ENCODE measurements at places on chromosomes 2 and 18.

- no peak overlapping the region for H3K27ac ChIP-seq
- H3K4me1 ChIP-seq = peaks cover 5% of the 10 kb centered on the region
- H3K4me3 ChIP-seq = no peak overlapping the region
- no peaks in the 10 kb centered on the region for H3K27me3 ChIP-seq
- no peak for DNase-seq
Observed at GRCh38 chr2:65081232-65081685, 25.0 kb downstream of the CEP68 start.

GRCh38 chr2:67076239-67076624 lies 320.9 kb upstream of the ETAA1 start:
- no peak overlapping the region for H3K27ac ChIP-seq
- no peak for DNase-seq
- H3K4me1 ChIP-seq = no peaks in the 10 kb centered on the region
- H3K36me3 ChIP-seq = no peaks in the 10 kb centered on the region
- H3K27me3 ChIP-seq = no peaks in the 10 kb centered on the region
- H3K4me3 ChIP-seq = no peak overlapping the region

DNA sequence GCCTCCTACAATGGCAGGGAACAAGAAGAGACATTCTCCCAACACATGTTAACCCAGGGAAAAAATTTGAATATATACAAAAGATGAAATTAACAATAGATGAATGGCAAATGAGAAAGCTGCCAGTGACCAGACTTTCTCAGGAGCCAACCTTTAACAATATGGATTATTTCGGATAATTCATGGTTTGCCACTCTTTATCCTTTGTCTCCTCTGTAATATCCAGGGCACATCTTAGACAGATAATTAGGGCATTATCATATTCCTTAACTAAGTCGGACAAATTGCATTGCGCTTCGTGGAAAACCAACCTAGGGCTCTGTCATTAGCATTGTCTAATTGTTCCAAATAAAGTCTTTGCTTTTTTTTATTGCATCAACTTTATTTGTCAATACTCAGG lies 97.3 kb downstream of the CDCA7 start:
- H3K36me3 ChIP-seq = no peaks in the 10 kb centered on the region
- H3K4me3 ChIP-seq = no peak overlapping the region
- DNase-seq = no peak
- H3K27ac ChIP-seq = no peak overlapping the region
- H3K4me1 ChIP-seq = peaks cover 17% of the 10 kb centered on the region

DNA sequence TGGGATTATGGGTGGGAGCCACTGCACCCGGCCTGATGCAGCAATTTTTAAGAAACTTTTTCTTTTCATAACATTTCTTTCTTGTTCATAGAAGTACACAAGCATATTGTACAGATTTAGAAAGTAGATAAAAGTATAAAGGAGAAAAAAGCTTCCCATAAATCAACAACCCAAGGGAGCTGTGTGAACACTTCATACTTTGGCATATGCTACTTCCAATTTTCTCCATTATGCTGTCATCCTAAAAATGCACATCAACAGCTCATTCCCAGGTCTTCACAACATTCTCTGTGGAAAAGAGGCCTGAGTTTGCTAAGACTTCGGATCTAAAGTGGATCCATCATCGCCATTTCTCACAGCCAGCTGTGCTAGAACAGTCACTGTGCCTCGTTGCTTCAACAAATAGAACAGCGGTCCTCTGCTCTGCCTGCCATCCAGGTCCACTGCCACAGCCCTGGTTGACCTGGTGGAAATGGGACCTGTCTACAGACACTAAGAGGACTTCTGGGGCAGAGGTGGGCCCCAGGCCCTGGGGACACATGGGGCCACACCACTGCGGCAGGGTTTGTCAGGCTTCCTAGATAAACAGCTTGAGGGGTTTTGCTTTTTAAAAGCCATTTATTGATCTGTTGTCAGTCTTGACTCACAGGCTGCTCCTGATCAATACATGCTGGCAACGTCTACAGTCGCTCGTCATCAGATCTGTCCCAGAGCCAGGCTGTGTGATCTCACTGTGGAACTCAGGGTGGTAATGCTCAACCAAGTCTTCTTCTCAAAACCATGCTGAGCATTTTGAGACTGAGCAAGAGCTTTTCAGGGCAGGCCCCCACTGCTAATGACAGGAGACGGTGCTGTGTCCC lies 72.7 kb upstream of the MGAT4A start:
- no peaks in the 10 kb centered on the region for H3K27me3 ChIP-seq
- no peak for DNase-seq
- no peak overlapping the region for H3K4me3 ChIP-seq
- H3K27ac ChIP-seq = no peak overlapping the region
- H3K4me1 ChIP-seq = peaks cover 15% of the 10 kb centered on the region

DNA sequence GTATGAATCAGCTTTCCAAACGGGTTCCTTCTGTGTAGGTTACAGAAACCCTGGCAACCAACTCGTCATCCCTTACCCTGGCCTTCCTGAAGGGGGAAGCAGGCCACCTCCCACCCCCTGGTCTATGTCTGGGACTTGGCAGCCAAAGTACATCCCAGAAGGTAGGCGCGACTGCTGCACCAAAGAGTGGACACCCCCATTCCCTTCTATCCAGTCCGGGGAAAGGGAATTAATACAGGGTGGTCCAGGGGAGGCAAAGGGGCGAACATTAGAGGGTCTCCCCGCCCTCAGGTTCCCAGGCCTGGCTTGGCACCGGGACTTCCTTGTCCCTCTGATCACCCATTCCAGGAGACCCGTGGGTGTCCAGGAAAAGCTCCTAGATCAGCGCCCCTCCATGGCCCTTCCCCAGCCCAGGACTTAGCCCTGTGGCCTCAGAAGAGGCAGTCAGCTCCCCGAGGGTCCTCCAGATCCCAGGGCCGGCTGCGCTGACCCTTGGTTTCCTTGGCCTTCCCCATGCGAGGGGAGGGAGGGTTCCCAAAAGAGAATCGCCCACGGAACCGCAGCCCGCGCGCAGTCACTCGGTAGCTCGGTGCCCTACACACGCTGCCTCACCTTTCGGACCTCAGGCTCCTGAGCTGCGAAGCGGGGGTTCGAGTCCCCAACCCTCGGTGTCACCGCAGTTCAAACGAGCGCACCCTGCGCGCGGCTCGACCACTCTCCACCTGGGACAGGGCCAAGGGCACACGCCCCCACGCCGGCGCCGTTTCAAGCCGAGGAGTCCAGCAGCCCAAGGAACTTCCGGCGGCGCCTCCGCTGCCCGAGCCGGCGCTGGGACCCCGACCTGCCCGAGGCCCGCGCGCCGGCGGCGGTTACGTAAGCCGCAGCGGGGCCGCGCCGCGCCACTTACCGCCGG lies at the start of gene PER2:
Gene PER2 (minus strand): TSS at position 874 of the 913 bp plus-strand sequence. CDS start 10,674 bp downstream, outside the sequence.
- H3K4me3 ChIP-seq = peak within 1 kb of the TSS; percentile 90
- peaks cover 41% of the 10 kb centered on the region for H3K4me1 ChIP-seq
- no peaks in the 10 kb centered on the region for H3K36me3 ChIP-seq
- peak; percentile 55 for DNase-seq
- peak within 1 kb of the TSS; percentile 97 for H3K27ac ChIP-seq

GRCh38 chr2:65608916-65609315 lies 176.5 kb upstream of the SPRED2 start:
- DNase-seq = no peak
- H3K27ac ChIP-seq = no peak overlapping the region
- no peak overlapping the region for H3K4me3 ChIP-seq
- H3K4me1 ChIP-seq = peaks cover 25% of the 10 kb centered on the region
- H3K36me3 ChIP-seq = no peaks in the 10 kb centered on the region

DNA sequence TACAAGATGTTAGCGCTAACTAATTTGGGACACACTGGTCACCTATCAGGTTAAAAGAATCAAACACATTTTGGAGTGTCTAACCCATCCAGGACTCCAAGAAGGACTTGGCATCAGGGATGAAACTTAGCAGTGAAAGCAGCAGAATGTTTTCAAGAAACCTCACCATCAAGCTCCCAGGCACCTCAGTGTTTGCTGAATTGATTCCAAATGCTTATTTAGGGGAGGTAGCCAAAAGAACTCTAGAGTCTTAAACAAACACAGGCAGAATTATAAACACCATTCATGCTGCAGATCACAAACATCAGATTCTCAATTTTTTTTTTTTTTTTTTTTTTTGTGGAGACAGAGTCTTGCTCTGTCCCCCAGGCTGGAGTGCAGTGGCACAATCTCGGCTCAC lies 122.8 kb upstream of the UXS1 start:
- H3K27ac ChIP-seq = no peak overlapping the region
- no peak for DNase-seq
- no peaks in the 10 kb centered on the region for H3K27me3 ChIP-seq
- H3K4me1 ChIP-seq = peaks cover 6% of the 10 kb centered on the region
- no peak overlapping the region for H3K4me3 ChIP-seq
- no peaks in the 10 kb centered on the region for H3K36me3 ChIP-seq

DNA sequence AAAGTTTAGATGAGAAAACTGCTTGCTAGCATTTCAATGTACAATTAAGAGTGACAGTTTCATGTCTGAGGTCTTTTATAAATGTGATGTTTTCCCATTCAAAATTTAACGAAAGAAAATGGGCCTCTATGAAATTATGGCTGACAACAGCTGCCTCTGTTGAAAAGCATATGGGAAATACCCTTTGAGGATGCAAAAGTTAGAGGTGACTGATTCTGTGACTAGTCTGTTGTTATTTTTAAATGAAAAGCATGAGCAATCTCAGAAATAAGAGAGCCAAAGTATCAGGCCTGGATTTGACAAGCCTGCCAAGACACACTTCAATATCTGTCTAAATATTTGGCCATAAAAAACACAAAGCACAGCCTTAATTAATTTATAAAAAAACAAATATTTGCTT lies 580.8 kb downstream of the ERBB4 start:
- H3K4me1 ChIP-seq = no peaks in the 10 kb centered on the region
- H3K27ac ChIP-seq = no peak overlapping the region
- no peaks in the 10 kb centered on the region for H3K36me3 ChIP-seq
- H3K4me3 ChIP-seq = no peak overlapping the region
- no peaks in the 10 kb centered on the region for H3K27me3 ChIP-seq

DNA sequence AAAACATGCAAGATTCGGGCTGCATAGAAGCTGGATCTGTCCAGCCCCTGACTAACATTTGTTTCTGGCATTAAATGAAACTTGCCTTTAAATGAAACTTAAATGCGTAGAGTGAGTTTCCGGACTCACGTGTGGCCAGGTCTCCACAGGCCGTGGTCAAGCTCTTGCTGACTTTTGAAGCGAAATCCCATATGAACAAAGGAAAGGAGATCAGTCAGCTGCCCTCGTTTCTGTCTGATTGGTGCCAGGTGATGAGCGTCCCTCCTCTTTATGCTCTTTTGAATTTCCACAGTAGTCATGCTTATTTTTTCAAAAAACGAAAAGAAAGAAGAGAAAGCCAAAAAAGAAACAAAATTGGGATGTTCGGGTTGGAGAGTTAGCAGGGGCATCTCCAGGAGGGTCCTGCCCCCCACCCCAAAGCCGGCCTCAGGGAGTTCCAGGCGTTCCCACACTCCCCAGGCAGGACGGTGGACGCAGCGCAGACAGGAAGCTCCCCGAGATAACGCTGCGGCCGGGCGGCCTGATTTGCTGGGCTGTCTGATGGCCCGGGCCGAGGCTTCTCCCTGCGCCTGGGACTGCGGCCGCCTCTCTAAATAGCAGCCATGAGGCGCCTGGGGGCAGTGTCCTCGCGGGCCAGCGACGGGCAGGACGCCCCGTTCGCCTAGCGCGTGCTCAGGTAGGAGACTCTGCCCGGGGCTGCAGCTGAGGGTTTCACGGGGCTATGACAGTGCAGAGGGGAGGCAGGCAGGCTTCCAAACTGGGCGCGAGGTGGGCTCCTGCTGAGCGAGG lies at the start of gene COLEC11:
Gene COLEC11 (plus strand): TSS at position 620 of the 789 bp plus-strand sequence. CDS start 9,229 bp downstream, outside the sequence.
- peak within 1 kb of the TSS; percentile 38 for H3K27ac ChIP-seq
- H3K4me1 ChIP-seq = peaks cover 25% of the 10 kb centered on the region
- peaks cover 15% of the 10 kb centered on the region for H3K36me3 ChIP-seq
- DNase-seq = no peak
- no peaks in the 10 kb centered on the region for H3K27me3 ChIP-seq
- no peak within 1 kb of the TSS for H3K4me3 ChIP-seq

GRCh38 chr18:73283032-73283431 lies 415.2 kb upstream of the NETO1 start:
- H3K36me3 ChIP-seq = no peaks in the 10 kb centered on the region
- H3K4me1 ChIP-seq = no peaks in the 10 kb centered on the region
- H3K27ac ChIP-seq = no peak overlapping the region
- H3K27me3 ChIP-seq = peaks cover 1% of the 10 kb centered on the region
- H3K4me3 ChIP-seq = no peak overlapping the region

- no peak for DNase-seq
- no peak overlapping the region for H3K4me3 ChIP-seq
Observed at GRCh38 chr2:214127170-214127569, 283.7 kb upstream of the VWC2L start.

GRCh38 chr2:106156305-106157296 lies 37.5 kb downstream of the UXS1 start:
- H3K4me3 ChIP-seq = no peak overlapping the region
- H3K27ac ChIP-seq = peak overlapping the region; percentile 26
- H3K36me3 ChIP-seq = peaks cover 69% of the 10 kb centered on the region
- no peaks in the 10 kb centered on the region for H3K27me3 ChIP-seq

DNA sequence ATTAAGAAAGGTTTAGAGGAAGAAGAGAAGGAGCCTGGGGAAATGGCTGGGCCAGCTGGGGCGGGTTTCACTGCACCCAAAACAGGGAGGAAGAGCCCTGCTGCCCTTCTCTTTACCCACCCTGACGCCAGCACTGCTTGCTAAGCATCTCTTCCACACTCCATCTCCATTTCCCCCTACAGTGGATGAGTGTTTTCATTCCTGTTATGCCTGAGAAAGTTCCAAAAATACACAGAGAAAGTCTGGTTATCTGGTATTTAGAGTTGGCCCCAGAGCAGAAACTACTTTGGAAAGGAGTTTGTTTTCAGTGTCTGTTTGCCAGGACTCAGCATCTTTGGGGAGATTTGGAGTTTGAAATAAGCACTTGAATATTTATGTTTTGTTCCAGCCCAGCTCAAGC lies 451.0 kb downstream of the SLC4A3 start:
- H3K27me3 ChIP-seq = no peaks in the 10 kb centered on the region
- no peak overlapping the region for H3K27ac ChIP-seq
- DNase-seq = no peak
- H3K4me3 ChIP-seq = no peak overlapping the region

- no peak overlapping the region for H3K27ac ChIP-seq
- H3K4me1 ChIP-seq = peaks cover 11% of the 10 kb centered on the region
- H3K4me3 ChIP-seq = no peak overlapping the region
- H3K36me3 ChIP-seq = no peaks in the 10 kb centered on the region
Observed at GRCh38 chr18:23853448-23854195, 160.9 kb upstream of the TTC39C start.

GRCh38 chr2:16620590-16620989 lies 45.0 kb downstream of the CYRIA start:
- no peaks in the 10 kb centered on the region for H3K27me3 ChIP-seq
- H3K4me3 ChIP-seq = no peak overlapping the region
- no peak overlapping the region for H3K27ac ChIP-seq
- peaks cover 31% of the 10 kb centered on the region for H3K4me1 ChIP-seq
- no peaks in the 10 kb centered on the region for H3K36me3 ChIP-seq
- no peak for DNase-seq

DNA sequence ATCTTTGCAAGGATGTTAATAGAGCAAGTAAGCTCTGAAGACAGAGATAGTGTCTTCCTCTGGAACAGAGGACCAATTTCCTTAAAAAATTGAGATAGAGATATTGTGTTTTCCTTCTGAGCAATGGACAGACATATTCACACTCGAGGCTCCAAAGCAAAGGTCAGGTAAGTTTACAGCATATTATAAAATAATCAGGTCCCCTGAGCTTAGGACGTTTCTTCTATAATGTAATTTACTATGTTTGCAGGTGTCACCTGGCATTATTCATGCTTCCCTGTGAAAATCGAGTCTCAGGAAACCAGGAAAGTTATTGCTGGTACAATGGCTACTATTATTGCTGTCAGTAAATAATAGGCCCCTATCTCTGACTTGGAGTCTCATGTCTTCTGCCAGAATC lies 1135.8 kb upstream of the ACVR2A start:
- no peaks in the 10 kb centered on the region for H3K4me1 ChIP-seq
- H3K27me3 ChIP-seq = no peaks in the 10 kb centered on the region
- no peaks in the 10 kb centered on the region for H3K36me3 ChIP-seq
- DNase-seq = no peak
- no peak overlapping the region for H3K27ac ChIP-seq
- no peak overlapping the region for H3K4me3 ChIP-seq

All from activated naive CD8-positive, alpha-beta T cell treated with anti-CD3 and anti-CD28 coated beads, Interleukin-2, amount 50 U/mL, for 24 hours (primary cell).